ENCODE measurements at places on chromosomes 5 and 9.

- DNase-seq, result no peak
These were observed 174.6 kb downstream of the RFK start for GRCh38 chr9:76219560-76220151.

DNA sequence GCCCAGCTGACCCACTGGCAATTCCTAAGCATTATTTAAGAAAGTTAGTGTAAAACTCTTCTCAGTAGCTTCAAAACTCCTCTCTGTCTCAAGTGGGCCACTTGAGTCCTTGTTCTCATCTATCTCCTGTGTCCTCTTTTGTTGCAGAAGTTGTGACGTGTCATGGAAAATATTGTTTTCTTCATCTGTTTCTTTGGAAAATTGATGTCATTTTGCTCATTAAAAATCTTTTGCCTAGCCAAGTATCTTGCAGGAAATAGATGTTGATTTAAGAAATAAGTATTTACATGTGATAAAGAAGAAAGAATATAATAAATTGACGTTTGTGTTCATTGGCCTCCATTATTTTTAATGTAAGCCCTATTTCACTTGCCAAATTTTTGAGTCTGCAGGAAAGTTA is 1158.4 kb upstream of the SEMA6A start:
- DNase-seq, result no peak

DNA sequence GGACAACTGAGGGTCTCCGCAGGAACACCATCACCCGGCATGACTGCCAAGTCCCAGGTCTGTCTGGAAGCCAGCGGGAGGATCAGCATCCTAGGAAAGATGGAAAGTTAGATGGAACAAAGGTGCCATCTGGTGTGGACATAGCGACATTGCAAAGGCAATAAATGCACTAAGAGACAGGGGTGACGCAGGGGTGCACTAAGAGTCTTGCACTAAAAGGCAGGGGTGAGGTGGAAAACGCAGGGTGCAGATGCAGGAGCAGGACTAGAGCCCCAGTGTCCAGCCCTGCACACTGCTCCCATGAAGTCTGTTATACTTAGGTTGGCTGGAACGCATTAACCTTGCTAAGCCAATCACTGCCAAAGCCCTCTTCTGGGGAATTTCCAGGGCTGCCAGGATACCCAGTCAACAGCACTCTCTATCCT is 15.5 kb downstream of the ATOX1 start:
- peak; percentile 68 for DNase-seq

DNA sequence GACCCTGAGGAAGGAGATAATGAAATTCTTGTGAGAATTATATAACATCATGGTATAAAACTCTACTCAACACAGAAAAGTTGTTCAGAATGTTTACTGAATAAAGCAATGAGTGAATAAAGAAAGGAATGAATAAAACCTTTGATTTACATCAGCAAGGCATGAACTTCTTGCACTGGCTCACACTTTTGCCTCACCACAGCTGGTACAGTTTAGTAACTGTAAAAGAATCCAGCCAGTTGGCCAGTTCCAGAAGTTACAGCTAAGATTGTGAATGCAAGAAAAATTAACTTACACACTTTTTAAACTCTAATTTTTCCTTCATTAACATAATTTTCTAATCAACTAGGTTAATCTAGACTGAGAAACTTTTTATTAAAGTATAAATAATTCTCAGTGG is 490.9 kb downstream of the NFIB start:
- peak; percentile 36 for DNase-seq

DNA sequence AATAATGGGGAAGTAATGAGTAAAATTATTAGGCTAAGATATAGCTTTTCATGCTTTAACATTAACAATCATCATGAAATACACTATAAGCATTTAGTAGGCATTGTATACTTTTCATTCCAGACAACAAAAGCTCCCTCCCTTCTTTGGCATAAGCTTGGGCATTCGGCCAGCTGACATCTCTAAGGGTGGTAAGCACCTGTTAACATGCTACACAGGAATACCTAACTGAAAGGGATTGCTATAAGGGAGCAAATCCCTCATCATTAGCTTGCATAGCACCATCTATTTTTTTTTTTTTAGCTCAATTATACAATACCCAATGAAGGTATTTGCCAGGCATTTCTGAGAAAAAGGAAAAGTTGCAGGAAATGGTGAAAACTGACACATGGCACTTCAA is 16.6 kb downstream of the STRBP start:
- no peak for DNase-seq

DNA sequence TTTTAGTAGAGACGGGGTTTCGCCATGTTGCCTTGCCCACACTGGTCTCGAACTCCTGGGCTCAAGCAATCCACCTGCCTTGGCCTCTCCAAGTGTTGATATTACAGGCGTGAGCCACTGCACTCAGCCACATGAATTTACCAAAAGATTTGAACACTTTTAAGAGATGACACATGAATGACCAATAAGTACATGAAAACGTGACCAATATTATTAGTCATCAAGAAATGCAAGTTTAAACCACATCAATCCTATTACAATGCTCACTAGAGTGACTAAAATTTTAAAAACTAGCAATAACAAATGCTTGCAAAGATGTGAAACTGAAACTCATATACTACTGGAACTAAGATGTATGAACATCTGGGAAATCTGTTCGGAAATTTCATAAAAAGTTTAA is 54.3 kb downstream of the NR6A1 start:
- peak; percentile 33 for DNase-seq

- DNase-seq, result no peak
These were observed 7.2 kb downstream of the FREM1 start for GRCh38 chr9:14903040-14903439.

DNA sequence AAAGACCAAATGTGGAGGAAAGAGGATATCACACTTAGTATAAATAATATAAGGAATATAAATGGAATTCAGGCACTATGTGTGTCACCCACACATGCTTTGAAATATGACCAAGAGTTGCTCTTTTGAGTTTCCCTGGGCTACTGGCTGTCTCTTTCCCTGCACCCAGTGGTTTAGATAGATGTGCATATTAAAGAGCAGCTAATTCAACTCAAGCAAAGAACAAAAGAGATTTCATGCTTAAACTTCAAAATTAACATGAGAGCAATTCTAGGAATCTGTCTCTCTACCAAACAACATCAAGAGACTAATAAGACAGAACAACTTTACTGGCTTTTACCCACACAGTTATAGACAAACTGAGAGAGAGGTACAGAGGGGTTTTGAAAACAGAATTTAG is 38.0 kb upstream of the ITGA1 start:
- DNase-seq, result no peak

DNA sequence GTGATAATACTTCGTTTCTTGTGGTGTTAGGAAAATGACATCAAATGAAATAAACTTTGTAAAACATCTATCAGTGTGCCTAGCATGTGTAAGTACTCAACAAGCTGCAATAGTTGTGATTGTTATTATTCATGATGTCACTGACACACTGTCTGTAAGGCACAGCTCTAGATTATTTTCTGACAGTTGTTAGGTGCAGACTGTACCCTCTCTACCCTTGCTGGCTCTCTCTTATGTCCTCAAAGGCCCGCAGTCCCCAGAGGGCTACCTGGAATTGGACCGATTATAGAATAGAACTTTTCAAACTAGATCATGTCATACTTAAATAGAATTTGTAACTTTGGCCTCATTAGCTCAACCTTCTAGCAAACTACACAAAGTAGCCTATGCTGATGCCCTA is 65.9 kb upstream of the VCAN start:
- no peak for DNase-seq

- DNase-seq, result no peak
These were observed 787.3 kb downstream of the KCTD16 start for GRCh38 chr5:144958002-144958401.

DNA sequence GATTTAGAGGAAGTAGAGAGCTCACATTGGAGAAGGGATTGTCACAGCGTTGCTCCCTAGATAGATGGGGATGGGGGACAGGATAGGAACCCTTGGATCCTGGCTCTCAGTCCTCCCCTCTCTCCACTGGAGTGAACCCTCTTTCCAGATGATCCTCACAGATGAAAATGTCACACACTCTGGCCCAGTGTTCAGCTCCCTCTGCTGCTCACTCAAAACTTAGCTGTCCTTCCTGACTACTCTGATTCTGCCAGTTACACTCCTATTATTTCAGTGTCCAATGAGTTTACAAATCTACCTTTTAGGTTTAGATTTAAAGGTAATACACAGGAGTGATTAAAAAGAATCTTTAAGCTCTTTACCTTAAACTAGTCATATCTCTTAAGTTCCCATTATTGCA is 5.8 kb upstream of the SPINK7 start:
- no peak for DNase-seq

- DNase-seq, result no peak
These were observed 69.4 kb downstream of the PPIC start for GRCh38 chr5:122967085-122967484.
